RPMI8226 (cell line): ENCODE measurements at places on chromosomes 2 and 18.

DNA sequence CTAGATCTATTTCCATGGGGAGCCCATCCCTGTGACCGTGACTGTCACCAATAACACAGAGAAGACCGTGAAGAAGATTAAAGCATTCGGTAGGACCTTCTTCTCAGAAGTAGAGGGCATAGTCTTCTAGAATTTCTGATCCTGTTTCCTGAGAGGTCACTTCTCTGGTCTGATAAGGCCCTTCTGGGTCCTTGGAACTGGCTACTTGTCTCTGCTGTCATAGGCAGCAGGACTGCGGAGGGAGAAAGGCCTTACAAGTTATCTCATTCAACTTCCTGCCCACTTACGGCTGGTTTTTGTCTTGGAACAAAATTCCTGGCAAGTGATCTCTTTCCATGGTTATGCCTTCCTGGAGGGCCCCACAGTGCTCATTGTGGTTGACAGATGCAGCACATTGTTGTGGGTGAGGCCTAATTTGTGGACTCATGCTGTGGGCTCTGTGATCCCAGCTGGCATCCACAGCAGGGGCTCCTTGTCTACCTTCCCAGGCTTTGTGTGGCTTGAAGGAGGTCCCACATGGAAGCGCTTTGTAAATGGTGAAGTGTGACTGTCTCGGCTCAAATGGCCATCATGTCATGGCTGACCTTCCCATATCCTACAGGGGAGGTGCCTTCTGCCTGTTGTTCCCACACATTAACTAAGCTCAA lies 22.0 kb downstream of the SAG start:
- DNase-seq: no peak

DNA sequence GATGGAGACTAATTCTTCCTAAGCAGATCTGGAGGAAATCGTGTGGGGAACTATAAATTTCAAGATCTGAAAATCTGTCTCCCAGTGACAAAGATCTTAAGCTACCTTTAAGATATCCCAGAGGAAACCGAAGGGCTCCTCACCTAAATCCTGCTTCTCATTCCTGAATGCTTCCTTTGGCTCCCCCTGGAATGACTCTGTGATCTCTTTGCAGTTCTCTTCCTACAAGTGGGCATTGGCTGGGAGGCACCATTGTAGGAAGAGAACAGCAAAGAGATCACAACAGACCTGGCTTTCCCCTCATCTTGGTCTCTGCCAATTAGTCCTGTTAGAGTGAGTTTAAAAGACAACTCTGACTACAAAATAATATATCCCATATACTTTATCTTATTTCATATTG lies 70.0 kb upstream of the KCNH7 start:
- no peak for DNase-seq

GRCh38 chr2:222318026-222318711 lies 19.4 kb upstream of the PAX3 start:
- DNase-seq: peak; percentile 65

DNA sequence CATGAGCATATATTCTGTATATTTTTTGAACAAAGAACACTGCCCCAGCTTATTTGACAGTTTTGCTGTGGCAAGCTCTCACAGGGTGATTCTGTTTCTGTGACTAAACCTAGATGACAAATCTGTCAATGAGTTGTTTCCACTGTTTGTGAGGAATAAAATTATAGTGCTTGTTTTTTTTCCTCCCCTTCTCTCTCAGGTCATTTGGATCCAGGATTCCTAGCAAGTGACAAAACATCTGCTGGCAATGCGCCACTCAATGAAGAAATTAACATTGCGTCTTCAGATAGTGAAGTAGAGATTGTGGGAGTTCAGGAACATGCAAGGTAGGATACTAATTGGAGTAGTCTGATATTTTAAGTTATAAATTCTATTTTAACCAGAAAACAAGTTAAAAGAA lies 149.3 kb downstream of the HAUS1 start:
- DNase-seq: no peak

DNA sequence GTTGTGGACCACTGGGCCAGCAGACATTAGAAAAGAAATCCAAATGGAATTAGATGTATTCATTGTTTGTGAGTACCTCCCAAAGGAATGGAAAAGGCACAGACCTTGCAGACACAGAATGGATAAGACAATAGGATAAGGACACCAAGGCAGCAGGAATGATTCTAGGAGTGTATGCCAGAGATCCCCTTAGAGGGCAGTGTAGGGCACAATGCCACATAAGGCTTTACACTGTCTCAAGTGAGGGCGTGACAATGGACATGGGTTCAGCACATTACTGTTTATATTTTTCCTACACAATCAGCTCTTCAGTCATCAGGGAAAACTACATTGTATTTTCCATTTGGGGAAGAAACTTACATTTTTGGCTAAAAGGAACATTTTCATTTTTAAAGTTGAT lies 250.9 kb downstream of the PTH2R start:
- DNase-seq: no peak

GRCh38 chr2:63488118-63488713 lies 100.1 kb downstream of the WDPCP start:
- DNase-seq: peak; percentile 21

- DNase-seq: no peak
Observed at GRCh38 chr2:206918263-206918662, 21.1 kb upstream of the CPO start.

DNA sequence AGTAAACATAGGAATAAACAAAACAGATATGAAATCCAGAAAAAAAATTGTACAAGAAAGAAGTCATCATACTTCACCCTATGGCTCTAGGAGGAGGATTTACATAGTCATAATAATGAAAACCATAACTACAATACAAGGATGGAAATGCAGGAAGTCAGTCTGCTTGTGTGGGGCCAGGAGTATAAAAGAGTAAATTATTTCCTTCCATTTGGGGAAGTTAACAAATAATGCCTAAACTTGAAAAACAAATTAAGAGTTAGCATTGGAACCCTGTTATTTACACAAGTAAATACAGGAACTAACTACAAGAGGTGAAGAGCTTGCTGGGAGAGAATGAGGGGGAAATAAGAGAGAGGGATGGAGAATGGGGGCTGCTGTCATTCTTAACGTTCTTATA lies 15.4 kb downstream of the TMEM163 start:
- DNase-seq: no peak

GRCh38 chr2:217366966-217367365 lies 507.1 kb upstream of the TNP1 start:
- no peak for DNase-seq

GRCh38 chr2:149200109-149200520 lies 130.3 kb upstream of the LYPD6 start:
- DNase-seq: no peak
